ENCODE measurements at places on chromosomes 5 and 9.

DNA sequence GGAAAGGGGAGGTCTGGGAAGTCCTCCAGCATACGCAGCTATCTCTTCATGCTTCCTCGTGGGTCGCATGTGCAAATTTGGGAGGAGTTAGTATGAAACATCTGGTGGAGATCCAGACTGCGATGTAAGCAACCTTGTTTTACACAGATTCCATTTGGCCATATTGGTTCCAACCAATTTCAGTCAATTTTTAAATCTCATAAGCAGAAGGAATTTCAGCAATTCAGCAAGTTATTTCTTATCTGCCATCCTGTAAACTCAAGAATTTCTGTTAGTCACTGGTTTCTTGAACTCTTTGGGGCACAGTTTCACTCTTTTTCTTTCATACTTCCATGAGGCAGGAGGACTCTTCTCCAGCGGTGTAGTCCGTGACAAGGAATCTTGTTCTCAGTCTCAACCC is 130.4 kb upstream of the CLINT1 start:
- H3K4me3 ChIP-seq = no peak overlapping the region
- H3K4me1 ChIP-seq = no peaks in the 10 kb centered on the region
- no peak overlapping the region for H3K27ac ChIP-seq
- peak; percentile 39 for DNase-seq

DNA sequence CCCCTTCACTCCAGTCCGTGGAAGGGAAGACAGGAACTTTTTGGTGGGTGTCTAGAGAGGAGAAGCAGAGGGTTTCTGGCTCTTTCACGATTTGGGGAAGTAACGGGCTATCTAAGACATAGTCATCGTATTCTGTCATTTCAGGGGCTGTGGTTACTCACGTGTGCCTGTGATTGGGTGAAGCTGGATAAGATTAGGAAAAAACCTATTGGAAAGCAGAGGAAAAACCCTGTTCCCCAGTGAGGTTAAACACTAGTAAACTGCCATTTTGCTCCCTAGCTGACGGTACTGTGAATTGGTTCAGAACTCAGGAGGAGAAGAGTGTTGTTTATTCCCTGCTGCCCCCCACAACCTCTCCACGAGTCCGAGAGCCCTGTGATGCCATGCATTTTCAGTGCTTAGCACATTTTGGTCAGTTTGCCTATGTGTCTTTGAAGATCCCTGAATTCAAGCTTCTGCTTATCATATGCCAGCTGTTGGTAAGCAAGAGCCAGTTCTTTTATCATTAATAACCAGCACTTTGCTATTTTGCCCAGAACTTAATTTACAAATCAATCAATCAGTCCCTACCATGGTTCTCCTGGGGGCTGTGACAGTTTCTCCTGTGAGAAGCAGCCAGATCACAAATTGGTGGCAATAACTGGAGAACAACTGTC is 45.1 kb upstream of the ROR2 start:
- no peak overlapping the region for H3K27ac ChIP-seq
- no peak for DNase-seq
- peaks cover 5% of the 10 kb centered on the region for H3K27me3 ChIP-seq

DNA sequence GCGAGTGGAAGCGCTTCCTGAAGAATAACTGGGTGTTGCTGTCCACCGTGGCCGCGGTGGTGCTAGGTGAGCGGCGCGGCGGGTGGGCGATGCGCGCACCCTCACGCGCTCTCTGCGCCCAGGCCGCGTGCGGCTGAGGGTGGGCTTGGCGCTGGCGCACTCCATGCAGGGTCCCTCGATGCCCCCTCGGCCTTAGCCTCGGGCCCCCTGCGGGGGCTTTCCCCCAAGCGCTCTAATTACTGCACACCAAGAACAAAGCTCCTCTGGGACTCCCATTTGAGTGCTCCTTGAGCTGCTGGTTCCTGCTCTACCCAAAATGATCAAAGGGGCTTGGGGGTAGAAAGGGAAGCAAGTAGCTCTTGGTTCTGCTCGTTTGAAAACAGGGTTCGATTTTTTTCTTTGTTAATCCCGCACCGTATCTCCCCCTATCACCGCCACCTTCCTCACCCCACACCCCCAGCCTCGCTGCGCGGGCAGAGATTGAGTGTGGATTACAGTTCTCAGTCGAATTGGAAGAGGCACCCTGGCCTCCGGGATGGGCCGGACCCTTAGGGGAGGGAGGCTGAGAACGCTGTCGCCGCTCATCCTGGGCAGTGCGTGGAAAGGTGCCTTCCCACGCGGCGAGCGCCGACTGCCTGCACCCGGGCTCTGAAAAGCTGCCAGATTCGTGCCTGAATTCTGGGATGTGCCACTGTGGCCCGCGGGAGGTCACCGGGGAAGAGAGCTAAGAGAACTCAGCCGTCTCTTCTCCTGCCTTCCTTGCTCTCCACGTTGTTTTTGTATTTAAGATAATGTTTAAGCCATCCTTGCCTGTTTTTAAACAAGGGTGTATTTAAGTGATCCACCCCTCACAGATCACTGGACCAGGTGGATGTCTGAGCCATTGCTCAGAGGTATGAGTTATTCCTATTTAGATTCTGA is 697 bp downstream of the SLC1A1 start:
- no peaks in the 10 kb centered on the region for H3K4me1 ChIP-seq
- H3K27me3 ChIP-seq = no peaks in the 10 kb centered on the region
- peak overlapping the region; percentile 55 for H3K4me3 ChIP-seq
- no peak overlapping the region for H3K27ac ChIP-seq
- H3K36me3 ChIP-seq = no peaks in the 10 kb centered on the region

DNA sequence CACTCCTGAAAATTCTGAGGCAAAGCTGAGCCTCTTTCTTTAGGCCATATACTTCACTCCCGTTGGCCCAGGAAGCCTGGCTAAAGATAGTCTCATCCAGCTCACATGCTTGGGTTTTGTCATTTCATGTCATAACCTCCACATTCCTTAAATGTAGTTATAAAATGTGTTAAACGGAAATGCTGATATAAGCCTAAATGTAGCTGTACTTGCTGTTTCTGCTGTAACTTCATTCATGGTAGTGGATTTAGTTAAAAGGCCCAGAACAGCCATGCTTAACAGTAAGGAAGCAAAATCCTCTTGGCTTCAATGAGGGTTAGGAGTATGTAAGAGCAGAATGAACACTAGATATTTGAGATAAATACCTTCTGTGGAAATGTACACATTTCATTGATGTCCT is 135.8 kb upstream of the TMEM161B start:
- no peak overlapping the region for H3K4me3 ChIP-seq
- no peaks in the 10 kb centered on the region for H3K27me3 ChIP-seq
- no peak for DNase-seq
- no peak overlapping the region for H3K27ac ChIP-seq
- no peaks in the 10 kb centered on the region for H3K4me1 ChIP-seq

- DNase-seq = no peak
- no peaks in the 10 kb centered on the region for H3K36me3 ChIP-seq
- H3K4me3 ChIP-seq = no peak overlapping the region
- no peak overlapping the region for H3K27ac ChIP-seq
- H3K4me1 ChIP-seq = peaks cover 9% of the 10 kb centered on the region
Observed at GRCh38 chr9:14286121-14286520, 27.8 kb downstream of the NFIB start.

GRCh38 chr9:14883310-14883944 is 26.8 kb downstream of the FREM1 start:
- no peaks in the 10 kb centered on the region for H3K4me1 ChIP-seq
- H3K27me3 ChIP-seq = no peaks in the 10 kb centered on the region
- no peaks in the 10 kb centered on the region for H3K36me3 ChIP-seq
- no peak overlapping the region for H3K4me3 ChIP-seq
- H3K27ac ChIP-seq = no peak overlapping the region

GRCh38 chr5:157177953-157178352 is 2.7 kb upstream of the ITK start:
- no peaks in the 10 kb centered on the region for H3K4me1 ChIP-seq
- DNase-seq = no peak
- H3K4me3 ChIP-seq = no peak overlapping the region
- no peaks in the 10 kb centered on the region for H3K36me3 ChIP-seq
- H3K27me3 ChIP-seq = no peaks in the 10 kb centered on the region
- no peak overlapping the region for H3K27ac ChIP-seq

GRCh38 chr5:170337045-170337733 is 39.6 kb upstream of the LCP2 start:
- H3K4me3 ChIP-seq = no peak overlapping the region
- DNase-seq = no peak
- H3K27me3 ChIP-seq = no peaks in the 10 kb centered on the region
- H3K27ac ChIP-seq = no peak overlapping the region
- H3K36me3 ChIP-seq = no peaks in the 10 kb centered on the region

GRCh38 chr5:135604056-135604455 is 25.3 kb upstream of the CXCL14 start:
- no peaks in the 10 kb centered on the region for H3K27me3 ChIP-seq
- no peak overlapping the region for H3K4me3 ChIP-seq
- H3K36me3 ChIP-seq = no peaks in the 10 kb centered on the region
- no peak overlapping the region for H3K27ac ChIP-seq
- H3K4me1 ChIP-seq = no peaks in the 10 kb centered on the region
